ENCODE measurements at places on chromosomes 5 and 9.

DNA sequence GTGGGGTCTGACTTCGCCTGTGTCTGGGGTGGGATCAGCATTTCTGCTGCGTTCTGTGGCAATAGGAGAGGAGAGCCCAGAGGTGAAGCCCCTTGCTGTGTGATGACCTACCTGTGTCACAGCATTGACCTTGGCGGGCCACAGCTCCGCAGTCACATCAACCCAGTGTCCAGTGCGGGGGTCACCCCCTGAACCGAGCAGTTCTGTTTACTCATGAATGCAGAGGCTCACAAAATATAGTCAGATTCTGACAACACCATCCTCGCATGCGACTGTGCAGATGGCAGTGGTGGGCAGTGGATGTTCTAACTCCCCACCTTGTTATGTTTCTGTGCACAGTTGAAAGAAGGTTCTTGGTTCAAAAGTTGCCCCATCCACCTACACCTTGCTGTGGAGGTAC lies 100.1 kb downstream of the ADAMTS16 start:
- DNase-seq: no peak

GRCh38 chr9:116147821-116148220 lies 5.8 kb upstream of the PAPPA start:
- no peak for DNase-seq

DNA sequence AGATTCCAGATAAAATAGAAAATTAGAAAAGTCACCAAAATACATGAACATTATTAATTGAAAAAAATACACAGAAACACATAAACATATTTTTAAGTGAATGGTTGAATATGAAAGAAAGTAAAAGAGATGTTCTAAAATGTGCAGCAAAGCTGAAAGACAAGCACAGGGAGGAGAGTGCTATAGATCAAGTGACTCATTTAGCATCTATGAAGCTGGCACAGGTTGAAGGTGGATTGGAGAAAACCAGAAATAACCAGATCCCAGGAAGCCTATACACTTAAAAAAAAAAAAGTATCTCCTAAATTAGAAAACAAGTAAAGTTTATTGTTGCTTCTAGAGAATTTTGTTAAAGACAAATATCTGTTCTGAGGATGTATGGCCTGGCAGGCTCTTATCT lies 338.9 kb downstream of the CDH12 start:
- DNase-seq: no peak

DNA sequence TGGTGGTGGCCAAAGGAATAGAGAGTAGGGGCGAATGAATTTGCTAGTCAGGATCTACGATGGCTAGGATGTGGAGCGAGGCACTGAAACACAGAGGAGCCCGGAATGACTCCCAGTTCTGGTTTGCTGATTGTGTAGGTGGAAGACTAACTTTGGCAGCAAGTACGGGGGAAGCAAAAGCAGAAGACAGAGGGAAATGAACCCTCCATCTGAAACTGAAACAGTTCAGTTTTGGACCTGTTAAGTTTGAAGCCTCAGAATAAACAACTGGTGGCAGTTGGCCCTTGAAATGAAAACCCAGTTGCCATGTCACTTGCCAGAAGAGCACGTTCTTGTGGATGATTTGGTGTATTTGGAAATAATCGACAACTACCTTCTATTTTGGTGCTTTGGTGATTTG lies 15.4 kb upstream of the SMIM15 start:
- no peak for DNase-seq

DNA sequence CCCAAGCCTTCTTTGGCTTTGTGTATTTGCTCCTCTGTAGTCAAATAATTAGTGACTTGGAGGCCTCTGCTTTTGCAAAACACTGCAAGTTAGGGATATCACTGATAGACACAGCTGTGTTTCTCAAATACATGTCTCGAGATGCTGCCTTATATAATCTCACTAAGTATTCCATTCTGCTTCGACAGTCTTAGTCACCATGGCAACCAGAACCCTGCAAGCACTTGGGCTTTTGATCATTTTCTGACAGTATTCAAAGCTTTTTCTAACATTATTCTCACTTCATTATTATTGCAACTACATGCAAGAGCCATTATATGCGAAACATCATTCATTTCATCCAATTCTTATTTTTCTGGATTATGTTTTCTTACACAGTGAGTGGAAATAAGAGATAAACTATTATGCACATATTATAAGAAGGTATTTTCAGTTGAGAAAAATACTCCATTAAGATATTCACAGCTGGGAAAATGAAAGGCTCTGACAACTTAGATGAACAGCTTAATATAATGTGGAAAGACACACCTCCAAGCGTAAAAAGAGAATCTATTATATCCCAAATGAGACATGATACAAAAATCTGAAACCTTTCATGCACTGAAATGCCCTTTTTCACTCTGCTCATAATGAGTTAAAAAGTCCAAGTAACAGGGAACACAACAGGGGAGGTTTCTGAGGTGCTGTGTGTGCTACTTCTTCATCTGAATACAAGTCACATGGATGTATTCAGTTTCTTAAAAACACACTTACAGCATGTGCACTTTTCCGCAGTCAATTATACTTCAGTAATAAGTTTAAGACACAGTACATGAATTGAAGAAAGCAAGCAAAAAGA lies 93.9 kb downstream of the SCAI start:
- no peak for DNase-seq

DNA sequence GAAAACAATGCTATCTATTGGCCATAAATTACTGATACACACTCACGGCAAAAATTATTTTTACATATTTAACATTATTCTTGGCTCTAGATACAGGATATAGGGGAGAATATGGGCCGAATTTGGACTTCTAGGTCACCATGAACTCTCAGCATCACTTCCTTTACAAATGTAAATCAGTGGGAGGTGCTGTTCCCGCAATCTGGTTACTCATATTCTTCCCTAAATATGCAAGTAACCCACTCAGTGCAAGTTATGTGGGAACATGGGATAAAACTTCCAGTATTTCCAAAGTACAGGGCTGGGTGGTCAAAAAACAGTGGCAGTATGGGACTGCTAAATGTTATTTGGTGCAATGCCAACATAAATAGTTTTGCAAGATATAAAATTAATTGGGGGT lies 145.6 kb downstream of the PPP2R2B start:
- no peak for DNase-seq

DNA sequence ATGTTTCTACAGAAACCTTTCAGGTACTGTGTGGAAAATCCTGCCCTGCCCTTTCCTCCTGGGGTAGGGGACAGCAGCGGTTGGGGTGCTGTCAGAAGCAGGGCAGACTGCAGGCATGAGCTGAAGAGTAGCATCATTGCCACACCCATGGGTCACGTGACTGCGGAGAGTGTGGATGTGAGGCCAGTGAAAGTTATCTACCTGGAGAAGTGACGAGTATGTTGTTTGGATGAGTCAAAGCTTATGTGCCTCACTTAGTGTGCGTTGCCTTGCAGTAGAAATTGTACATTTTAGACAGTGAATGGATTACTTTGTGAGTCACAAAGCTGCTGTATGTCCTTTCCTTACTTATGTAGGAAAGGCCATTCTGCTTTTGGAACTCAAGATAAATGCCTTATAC lies 21.7 kb upstream of the ACTBL2 start:
- no peak for DNase-seq

- no peak for DNase-seq
Observed at GRCh38 chr5:124740991-124741583, 5.4 kb downstream of the ZNF608 start.

GRCh38 chr5:116577064-116577788 lies 2.6 kb upstream of the SEMA6A start:
- DNase-seq: no peak

GRCh38 chr5:133944263-133945185 lies 23.9 kb downstream of the C5orf15 start:
- peak; percentile 46 for DNase-seq

DNA sequence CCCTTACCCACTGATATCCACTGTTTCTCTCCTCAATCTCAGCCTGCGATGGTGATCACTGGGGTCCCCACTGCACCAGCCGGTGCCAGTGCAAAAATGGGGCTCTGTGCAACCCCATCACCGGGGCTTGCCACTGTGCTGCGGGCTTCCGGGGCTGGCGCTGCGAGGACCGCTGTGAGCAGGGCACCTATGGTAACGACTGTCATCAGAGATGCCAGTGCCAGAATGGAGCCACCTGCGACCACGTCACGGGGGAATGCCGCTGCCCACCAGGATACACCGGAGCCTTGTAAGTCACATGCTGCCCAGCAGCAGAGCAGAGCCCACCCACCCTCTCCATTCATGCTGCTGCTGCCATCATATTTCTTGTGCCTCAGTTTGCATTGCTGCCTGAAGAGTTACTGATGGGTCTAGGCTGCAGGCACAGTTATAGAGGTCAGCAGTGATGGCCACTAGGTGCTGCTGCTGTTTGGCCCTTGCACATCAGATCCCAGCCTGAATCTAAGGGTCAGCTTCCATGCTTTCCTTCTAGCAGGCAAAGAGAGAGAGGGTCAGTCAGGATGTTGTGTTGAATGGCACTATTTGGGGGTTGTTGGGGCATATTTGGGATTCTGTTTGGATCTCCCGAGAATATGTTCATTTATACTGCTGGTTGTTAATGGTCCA lies 106.0 kb downstream of the MEGF10 start:
- DNase-seq: no peak

GRCh38 chr9:124410321-124410913 lies 4.8 kb downstream of the PSMB7 start:
- DNase-seq: no peak

- no peak for DNase-seq
Observed at GRCh38 chr5:128498844-128499455, 39.1 kb downstream of the FBN2 start.

DNA sequence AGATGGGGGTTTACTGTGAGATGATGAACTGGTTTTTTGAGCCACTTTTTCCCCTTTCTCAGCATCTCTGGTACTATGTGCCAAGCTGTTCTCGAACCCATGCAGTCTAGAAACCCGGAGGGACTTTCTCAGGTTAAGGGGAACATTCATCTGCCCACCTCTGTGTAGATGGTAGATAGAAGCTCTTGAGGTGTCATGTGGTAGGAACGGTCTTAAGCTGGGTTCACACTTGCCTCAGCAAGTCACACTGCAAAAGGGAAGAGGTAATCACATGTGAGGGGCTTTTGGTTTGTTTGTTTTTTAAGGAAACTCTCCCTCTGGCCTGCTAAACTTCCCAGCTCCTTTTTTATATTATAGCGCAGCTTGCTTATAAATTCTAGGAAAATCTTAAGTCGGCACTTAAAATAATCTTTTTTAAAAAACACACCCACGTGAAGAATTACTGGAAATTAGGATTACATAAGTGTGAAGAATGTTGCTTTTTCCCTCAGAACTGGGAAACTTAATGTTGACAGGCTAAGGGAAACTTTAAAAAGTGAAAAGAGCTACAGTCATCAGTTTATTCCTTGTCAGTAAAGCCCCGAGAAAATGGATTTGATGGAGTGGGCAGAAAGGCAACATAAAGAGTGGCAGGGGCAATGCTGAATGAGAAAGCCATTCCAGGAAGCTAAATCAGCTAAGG lies 430.3 kb downstream of the ARHGEF28 start:
- no peak for DNase-seq

DNA sequence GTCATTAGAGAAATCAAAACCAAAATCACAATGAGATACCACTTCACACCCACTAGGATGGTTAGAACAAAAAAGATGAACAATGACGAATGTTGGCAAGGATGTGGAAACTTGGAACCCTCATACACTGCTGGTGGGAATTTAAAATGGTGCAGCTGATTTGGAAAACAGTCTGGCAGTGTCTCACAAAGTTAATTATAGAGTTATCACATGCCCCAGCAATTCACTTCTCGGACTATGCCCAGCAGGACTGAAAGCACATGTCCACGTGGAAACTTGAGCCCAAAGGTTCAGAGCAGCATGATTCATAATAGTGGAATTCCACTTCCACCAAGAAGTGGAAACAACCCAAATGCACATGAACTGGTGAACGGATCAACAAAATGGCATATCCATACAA lies 85.0 kb upstream of the HRH2 start:
- no peak for DNase-seq

- no peak for DNase-seq
Observed at GRCh38 chr5:141889282-141889871, 11.2 kb upstream of the PCDH1 start.

DNA sequence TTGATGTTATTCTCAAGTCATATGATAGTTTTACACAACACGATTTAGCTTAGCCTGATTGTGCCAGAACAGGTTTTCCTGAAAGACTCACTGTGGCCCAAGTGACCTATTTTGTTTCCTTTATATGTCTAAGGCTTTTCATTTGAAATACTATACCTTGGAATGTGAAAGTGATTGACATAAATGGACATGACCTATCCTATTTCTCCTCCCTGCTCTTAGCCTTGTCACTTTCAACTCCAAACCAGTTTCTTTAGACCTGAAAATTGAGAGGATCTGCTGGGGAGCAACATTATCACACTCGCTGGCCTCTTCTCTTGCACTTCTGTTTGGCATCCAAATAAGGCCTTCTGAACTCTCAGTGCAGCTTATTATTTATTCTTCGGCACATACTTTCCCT lies 496.8 kb downstream of the MAT2B start:
- no peak for DNase-seq

DNA sequence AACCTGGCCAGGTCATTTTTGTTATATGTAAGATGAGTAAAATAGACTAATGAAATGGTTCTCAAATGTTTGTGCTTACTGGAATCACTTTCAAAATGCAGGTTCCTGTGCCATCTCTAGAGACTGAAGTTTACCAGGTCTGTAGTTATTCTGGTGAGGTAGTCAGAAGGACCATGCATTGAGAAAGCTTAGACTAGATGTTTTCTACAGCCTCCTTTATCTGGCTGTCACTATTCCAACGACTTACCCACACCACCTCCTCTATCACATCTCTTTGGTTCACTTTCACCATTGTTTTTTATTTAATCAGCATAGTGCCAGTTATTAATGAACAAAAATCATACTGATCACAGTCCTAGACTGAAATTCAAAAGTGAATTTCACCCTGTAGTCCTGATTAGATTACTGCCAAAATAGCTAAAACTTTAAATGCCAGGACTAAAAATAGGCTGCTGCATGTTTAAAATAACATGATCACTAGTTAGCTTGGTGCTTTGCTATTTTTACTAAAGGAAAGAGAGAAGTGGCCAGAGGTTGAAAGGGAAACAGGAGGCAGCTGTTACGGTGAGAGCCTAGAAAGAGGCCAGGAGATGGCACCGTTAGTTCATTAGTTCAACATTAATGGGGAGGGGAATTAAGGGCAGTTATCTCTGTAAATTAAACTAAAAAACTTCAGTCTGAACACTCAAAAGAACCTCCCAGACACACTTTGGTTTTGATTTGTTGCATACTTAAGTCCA lies 13.9 kb upstream of the FNIP1 start:
- DNase-seq: no peak

GRCh38 chr5:36172599-36172998 lies 20.7 kb downstream of the SKP2 start:
- no peak for DNase-seq

GRCh38 chr5:173953528-173954090 lies 35.4 kb upstream of the C5orf47 start:
- no peak for DNase-seq

- DNase-seq: no peak
Observed at GRCh38 chr9:130672466-130672865, 8.1 kb downstream of the PRDM12 start.

GRCh38 chr5:170628028-170628427 lies 124.2 kb downstream of the KCNIP1 start:
- DNase-seq: no peak

GRCh38 chr5:140432212-140432611 lies 30.6 kb downstream of the ANKHD1 start:
- DNase-seq: no peak

Data from stimulated activated CD4-positive, alpha-beta T cell treated with anti-CD3 and anti-CD28 coated beads, Interleukin-4, amount 100 ng/mL, for 1 hour (primary cell).